Effector CD8-positive, alpha-beta T cell (primary cell): ENCODE measurements at places on chromosomes 7 and 10.

DNA sequence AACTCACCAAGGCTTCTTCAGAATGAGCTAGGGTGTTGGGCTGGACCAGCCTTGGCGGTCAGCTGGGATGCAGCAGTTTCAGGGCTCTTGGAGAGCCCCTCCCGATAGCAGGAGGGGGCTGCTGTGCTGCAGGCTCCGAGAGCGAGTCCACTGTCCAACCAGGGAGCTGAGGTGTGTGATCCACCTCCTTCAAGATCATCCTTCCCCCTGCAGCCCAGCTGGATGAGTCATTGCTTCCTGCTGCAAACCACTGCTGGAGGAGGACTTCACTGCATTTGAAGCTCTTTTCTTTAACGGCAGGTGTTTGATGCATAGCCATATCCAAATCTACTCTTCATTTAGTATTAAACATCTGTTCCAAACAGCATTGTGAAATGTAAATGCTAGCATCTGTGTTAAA is 54.2 kb upstream of the EBF3 start:
- DNase-seq: no peak

DNA sequence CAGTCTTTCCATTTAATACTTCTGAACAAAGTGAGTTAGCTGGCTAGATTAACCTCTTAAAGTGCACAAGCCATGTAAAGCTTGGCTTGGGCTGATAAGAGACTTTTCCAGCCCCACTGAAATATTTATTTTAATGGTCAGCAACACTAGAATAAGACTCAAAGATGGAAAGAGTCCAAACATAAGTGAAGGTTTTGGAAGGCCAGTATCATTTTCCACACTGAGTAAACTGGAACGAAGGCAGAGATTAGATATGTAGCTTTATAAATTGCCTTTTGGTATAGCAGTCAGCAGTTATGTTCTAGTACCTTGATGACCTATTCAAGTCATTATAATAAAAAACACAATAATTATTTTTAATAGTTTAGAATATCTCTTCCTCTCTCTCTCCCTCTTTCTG is 102.2 kb downstream of the HDAC9 start:
- no peak for DNase-seq

DNA sequence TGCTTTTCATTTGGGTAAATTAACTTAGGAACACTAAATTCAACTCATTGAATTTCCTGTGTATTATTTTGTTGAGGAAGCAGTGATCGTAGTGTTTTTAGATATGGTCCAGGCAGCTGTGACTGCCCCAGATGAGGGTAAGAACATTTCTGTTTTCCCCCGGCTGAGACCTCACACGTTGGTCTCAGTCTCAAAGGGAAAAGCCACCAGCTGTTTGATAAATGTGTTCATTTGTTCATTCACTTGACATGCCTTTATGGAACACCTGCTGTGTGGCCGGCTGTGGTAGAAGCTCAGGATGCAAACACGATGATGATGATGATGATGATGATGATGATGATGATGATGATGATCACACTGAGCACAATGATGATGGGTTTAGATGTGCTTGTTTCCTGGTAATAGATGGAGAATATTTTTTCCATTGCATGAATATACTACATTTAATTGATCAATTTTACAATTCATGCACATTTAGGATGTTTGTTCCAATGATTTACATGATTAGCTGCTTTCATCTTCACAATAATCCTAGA is 125.6 kb upstream of the ZNF32 start:
- no peak for DNase-seq

DNA sequence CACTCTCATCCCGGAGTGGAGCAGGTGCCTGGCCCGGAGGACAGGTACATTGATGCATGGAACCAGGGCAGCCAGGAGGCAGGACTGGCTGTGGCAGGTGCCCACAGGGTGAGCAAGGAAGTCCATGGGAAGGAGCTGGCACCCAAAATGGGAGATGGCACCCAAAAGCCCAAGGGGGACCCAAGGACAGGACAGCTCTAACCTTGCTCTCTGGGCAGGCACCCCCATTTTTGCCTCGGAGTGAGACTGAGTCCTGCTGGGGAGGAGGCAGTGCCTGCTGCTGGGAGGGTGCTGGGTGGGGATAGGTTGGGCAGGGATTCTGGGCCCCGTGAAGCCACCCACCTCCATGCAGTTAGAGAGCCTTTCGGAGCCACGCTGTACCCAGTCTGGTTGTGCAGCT is 234.5 kb downstream of the TCERG1L start:
- no peak for DNase-seq

DNA sequence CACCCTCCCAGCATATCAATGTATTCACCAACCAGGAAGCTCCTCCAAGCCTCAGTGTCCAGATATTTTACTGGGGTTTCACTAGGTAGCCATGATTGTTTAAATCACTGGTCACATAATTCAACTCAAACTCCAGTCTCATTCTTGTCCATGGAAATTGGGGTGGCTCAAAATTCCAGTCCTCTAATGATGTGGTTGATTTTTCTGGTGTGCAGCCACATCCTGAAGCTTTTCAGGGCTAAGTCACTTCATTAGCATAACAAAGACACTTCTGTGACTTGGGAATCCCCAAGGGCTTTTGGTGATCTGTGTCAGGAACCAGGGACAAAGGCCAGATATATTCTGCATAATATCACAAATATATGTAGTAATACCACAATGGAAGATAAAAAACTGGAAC is 786.9 kb upstream of the IGFBP3 start:
- DNase-seq: no peak

DNA sequence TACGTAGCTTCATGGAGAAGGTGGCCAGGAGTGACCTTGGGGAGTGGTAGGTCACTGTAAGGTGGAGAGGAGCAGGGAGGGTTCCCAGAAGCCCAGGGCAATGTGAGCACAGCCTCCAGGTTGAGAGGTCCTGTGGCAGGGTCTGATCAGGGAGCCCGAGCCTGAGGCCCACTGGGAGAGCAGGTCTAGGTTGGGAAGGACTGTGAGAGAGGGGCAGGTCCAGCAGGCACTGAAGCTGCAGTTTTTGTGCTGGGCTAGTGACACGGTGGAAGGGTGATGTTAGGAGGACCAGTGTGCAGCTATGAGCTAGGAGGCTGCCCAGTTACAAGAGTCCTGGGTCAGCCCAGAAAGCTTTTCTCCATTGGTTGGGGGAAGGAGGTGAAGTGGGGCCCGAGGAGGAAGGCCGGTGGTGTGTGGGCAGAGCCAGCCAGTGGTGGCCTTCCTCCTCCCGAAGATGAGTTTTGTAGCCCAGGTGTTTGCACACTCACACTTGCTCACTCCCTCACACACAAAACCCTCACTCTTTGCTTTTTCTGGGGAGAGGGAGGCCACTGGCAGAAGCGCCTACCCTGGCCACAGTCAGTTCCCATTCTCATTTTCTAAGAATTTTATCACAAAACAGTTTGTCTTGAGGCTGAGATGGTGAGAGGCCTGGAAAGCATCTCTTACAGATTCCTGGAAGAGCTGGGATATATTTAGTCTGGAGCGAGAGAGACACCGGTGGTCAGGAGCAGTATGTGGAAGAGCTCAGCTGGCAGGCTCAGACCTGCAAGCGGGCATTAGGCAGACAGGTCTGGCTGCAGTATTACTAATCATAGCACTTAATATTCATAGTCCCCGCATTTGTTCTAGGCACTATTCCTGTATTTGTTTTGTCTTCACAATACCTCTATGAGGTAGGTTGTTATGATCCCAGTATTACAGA is 57.1 kb downstream of the ZNF467 start:
- DNase-seq: no peak

DNA sequence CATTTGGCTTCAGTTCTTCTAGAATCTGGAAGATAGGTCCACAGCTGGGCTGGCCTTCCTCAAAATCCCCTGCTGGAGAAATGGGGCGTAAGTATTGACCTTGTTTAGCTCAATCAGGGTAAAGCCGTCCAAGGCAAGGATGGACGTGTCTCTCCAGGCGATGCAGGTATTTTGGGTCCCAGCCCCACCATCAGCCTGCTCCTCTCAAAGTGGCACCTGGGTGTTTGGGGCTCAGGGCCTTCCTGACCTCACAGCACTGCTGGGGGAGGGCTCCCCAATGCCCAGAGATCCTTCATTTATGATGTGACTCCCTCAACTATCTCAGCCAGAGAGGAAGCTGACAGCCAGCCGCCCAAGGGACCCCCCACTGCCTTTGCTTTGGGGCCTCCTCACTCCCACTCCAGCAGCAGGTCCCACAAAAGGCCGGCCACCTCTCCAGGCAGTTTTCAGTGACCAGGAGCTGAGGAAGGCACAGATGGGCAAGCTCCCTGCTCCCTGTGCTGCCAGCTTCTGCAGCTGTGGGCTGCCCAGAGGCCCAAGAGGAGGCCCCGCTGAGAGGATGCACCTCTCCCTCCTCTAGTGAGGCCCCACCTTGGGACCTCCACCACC is 140.0 kb upstream of the TCERG1L start:
- no peak for DNase-seq

GRCh38 chr10:50605269-50605950 is 18.3 kb downstream of the SGMS1 start:
- DNase-seq: no peak

- no peak for DNase-seq
These were observed 559.5 kb upstream of the C7orf33 start for GRCh38 chr7:148031019-148031418.

DNA sequence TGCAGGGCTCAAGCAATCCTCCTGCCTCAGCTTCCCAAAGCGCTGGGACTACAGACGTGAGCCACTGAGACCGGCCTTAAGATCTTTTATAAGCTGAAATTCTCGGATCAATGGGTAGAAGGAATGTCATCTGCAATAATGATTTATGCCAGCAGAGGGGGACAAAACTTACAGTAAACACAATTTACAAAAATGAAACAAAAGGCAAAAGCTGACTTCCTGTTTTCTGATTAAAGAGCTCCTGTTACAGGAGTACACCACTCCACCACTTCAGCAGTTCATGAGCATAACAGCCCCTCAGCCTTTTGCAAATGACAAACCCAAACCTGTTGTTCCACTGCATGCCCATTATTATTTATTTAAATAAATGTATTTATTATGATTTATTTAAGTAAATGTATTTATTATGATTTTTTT is 88.5 kb upstream of the ATP6V0A4 start:
- DNase-seq: no peak

- no peak for DNase-seq
These were observed 2.2 kb downstream of the FAM53B start for GRCh38 chr10:124741922-124742412.

- DNase-seq: no peak
These were observed 147.4 kb upstream of the WNT16 start for GRCh38 chr7:121181357-121181756.

DNA sequence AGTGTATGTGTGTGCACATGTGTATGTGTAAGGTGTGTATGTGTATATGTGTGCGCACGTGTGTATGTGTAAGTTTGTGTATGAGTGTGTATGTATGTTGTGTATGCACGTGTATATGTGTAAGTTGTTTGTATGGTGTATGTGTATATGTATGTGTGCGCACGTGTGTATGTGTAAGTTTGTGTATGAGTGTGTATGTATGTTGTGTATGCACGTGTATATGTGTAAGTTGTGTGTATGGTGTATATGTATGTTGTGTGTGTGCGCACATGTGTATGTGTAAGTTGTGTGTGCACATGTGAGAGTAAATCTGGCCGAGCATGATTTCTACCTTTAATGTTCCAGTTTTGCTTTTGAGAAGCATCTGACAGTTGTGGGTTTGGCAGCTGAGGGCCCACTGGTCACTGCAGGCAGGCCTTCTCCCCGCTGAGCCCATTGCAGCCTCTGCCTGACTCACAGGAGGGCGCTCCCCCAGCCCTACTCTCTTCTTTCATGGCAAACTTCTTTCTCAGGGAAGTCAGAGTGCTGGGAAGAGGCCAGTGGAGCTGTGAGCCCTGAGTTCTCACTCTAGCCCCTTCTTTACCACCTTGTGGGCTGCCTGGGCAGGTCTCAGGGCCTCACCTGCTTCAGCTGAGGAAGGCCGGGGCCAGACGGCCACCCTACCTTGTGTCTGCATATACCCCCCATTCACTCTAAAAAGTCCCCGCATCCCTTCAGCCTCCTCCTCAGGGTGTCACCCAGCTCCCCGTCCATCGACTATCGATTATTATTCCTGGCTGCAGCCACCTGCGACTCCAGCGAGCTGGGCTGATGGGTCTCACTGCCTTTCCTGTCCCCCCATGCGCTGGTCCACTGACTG is 11.2 kb downstream of the WDR86 start:
- DNase-seq: no peak
